ENCODE measurements at places on chromosomes 4 and X. TPM values are rescaled to one million over a fixed set of nuclear protein-coding genes. Genes with fewer than 3 reads are reported as not detected.

GYPA gene
- total RNA-seq = not detected

SERTM2 gene
- total RNA-seq = not detected

CITED1 gene
- 0.66 TPM for total RNA-seq

PPP1R2C gene
- total RNA-seq = not detected

TREX2 gene
- total RNA-seq = not detected

CEP44 gene
- 11.0 TPM for total RNA-seq

AADAT gene
- 7.2 TPM for total RNA-seq

PNMA5 gene
- not detected for total RNA-seq

BTK gene
- total RNA-seq = 4.6 TPM

ARHGEF6 gene
- total RNA-seq = 16.4 TPM

UGT8 gene
- total RNA-seq = 0.17 TPM

HELQ gene
- 14.1 TPM for total RNA-seq

PAGE2B gene
- total RNA-seq = not detected

TACR3 gene
- total RNA-seq = not detected

EXOC1 gene
- 24.9 TPM for total RNA-seq

ENPP6 gene
- total RNA-seq = 0.84 TPM

PSMD10 gene
- total RNA-seq = 29.3 TPM

DCTD gene
- total RNA-seq = 55.3 TPM

DUX4 gene
- not detected for total RNA-seq

TLR10 gene
- total RNA-seq = not detected

RIBC1 gene
- 0.83 TPM for total RNA-seq

LONRF3 gene
- total RNA-seq = 14.3 TPM

HPGDS gene
- total RNA-seq = 5.5 TPM

GRIA3 gene
- total RNA-seq = 0.83 TPM

NAA15 gene
- total RNA-seq = 32.1 TPM

KCNE5 gene
- not detected for total RNA-seq

SLITRK4 gene
- 0.52 TPM for total RNA-seq

PDLIM3 gene
- total RNA-seq = 1,923 TPM

INTS6L gene
- 7.1 TPM for total RNA-seq

PWWP3B gene
- total RNA-seq = not detected

PNMA6A gene
- 3.6 TPM for total RNA-seq

CLNK gene
- total RNA-seq = not detected

ZNF41 gene
- total RNA-seq = 7.5 TPM

TMSB15C gene
- 0.99 TPM for total RNA-seq

C1QTNF7 gene
- total RNA-seq = 41.9 TPM

LINC00632 gene
- total RNA-seq = 12.6 TPM

Measured in esophagus muscularis mucosa (tissue), 4 donors.